NCI-H446 (cell line): ENCODE measurements at places on chromosomes 12 and 14.

- DNase-seq = no peak
Measured at GRCh38 chr12:68422159-68422558, 90.0 kb upstream of the MDM1 start.

DNA sequence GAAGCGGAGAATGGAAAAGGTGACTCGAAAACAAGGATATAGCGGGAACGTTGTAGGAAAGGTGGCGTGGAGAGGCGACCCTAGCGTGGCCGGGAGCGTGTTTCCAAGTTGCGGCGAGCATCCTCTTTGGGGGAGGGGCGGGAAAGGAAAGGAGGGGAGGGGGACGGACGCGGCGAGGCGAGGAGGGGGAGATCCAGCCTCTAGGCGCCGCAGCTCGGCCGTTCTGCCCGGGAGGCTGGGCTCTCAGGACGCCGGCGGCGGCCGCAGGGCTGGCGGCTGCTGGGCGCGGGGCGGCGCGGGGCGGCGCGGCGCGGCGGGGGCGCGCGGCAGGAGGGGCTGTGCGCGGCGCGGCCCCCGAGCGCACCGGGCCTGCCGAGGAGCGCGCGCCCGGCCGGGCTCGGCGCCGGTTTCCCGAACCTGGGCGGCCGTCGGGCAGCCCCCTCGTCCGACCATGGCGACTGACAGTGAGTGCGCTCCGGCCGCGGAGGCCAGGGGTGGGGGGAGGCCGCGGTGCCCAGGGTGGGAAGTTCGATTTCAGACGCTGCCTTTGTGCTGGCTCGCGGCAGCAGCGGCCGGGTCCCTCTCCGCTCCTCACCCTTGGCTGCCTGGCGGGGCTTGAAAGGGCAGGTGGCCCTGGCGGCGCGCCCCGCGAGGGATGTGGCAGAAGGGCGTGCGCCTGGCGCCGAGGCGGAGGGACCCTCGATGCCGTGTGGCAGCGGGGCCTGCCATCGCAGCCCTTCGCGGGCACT lies 50.3 kb downstream of the SNAPC1 start:
- DNase-seq = no peak

- DNase-seq = no peak
Measured at GRCh38 chr12:53423597-53423996, at the start of gene AMHR2. TSS of gene AMHR2 (plus strand) at chr12:53423855. CDS start at chr12:53423935, 80 bp downstream.

DNA sequence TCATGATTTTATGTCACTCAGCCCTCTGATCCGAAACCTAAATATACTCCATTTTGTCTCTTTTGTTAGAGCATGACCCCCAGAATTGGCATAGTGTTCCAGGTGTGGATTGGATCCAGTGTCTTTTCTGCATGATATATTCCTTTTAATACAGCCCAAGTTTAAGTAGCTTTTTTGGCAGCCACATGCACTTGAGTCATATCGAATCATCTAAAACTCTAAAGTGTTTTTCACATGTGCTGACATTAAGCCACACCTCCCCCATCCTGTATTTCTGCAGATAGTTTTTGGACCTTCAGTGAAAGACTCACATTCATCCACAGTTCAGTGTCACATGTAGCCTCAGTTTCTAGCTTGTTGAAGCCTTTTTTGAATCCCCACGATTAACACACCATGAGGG lies 30.6 kb downstream of the BORCS5 start:
- DNase-seq = peak; percentile 68

- no peak for DNase-seq
Measured at GRCh38 chr12:58523360-58523759, 396.9 kb downstream of the LRIG3 start.

DNA sequence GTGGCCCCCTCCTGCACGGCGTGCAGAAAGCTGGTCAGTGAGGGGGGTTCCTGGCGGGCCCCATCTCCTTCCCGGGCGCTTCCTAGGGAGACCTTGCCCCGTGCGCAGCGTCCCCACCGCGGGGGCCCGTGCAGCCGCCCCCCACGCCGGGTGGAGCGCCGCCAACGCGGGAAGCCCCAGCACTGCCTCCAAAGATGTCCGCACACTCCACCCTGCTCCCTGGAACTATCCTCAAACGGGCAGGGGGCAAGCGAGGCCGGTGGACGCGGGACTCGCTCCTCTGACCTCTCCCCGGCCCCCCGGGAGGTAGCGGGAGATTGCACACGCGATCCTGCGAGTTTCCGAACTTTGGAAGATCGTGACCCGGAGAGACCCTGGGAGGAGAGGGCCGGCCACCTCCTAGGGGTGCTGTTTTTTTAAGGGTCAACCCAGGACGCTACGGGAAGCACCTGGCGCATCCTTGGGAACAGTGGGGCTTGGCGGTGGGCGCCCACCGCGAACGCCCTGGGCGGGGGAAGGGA lies 1.5 kb upstream of the FZD10 start:
- no peak for DNase-seq

GRCh38 chr12:117551665-117552064 lies 190.2 kb upstream of the NOS1 start:
- no peak for DNase-seq

DNA sequence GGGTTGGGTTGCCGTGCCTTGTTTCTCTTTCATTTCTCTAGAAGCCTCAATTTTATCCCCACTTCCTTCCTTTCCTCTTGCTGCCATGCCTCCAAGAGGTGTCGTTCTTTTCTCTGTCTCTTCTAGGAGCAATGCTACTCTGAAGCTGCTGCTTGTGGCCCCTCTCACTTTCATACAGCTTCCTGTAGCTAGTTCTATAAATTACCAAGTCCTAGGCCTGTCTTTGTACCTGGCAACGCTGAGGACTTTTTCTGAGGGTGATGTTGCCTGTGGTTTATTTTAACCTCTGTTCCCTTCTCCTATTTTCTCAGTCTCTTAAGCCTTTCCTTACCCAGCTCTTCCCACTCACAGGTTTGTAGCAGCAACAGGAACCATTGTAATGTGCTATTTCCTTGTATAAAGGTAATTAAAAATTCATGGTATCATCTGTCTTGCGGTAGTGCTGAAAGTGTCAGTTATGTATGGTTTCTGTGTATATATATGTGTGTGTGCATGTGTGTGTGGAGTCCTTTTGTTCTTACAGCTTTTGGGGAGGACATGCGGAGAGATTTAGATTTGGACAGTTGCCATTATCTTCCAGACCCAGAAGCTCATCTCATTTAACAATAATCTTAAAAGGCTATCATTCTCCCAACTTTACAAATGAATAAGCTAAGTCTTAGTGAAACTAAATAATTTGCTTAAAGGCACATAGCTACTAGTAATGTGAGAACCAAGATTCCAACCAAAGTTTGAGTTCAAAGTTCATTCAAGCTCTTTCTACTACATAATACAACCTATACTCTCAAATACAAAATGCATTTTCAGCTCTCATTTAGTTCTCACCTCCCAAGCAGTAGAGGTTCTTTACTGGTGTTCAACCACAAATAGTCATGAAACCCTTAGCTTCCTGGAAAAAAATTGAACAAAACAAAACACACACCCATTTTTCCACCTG lies 43.8 kb downstream of the DDHD1 start:
- no peak for DNase-seq
